ENCODE measurements at places on chromosomes 3 and 15. TPM values are rescaled to one million over a fixed set of nuclear protein-coding genes. Genes with fewer than 3 reads are reported as not detected.

LRRC49 gene
- 34.6 TPM for total RNA-seq

ZNF774 gene
- 2.4 TPM for total RNA-seq

CCDC54 gene
- not detected for total RNA-seq

LSAMP gene
- total RNA-seq: 4.3 TPM

FSD2 gene
- total RNA-seq: not detected

PLS1 gene
- total RNA-seq: 4.1 TPM

CTDSPL gene
- 35.5 TPM for total RNA-seq

ADAMTS9 gene
- 38.6 TPM for total RNA-seq

AADACL2 gene
- not detected for total RNA-seq

GPR15 gene
- not detected for total RNA-seq

SLC6A11 gene
- not detected for total RNA-seq

CLEC3B gene
- 14.9 TPM for total RNA-seq

SERPINI2 gene
- 0.20 TPM for total RNA-seq

FBXO40 gene
- 1.2 TPM for total RNA-seq

PARP15 gene
- total RNA-seq: 0.45 TPM

TMIE gene
- 2.4 TPM for total RNA-seq

SMAD3 gene
- total RNA-seq: 48.3 TPM

SI gene
- total RNA-seq: 0.03 TPM

LACTB gene
- 8.5 TPM for total RNA-seq
